Omental fat pad (tissue), 4 donors: ENCODE measurements at places on chromosomes 13 and 19. TPM values are rescaled to one million over a fixed set of nuclear protein-coding genes. Genes with fewer than 3 reads are reported as not detected.

- no peak for DNase-seq
These were observed 64.8 kb upstream of the GPR183 start for GRCh38 chr13:99371956-99372355.

DNA sequence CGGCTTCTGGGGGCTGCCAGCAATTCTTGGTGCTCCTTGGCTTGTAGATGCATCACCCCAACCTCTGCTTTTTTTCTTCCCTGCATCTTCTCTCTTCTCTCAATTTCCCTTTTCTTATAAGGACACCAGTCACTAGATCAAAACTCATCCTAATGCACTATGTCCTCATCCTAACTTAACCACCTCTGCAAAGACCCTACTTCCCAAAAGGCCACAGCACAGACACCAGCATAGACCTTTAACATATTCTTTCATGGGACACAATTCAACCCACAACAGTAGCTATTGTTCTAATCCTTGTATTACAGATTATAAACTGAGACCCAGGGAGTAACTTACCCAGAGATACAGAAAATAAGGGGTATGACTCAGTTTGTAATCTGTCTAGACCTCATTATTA is 47.0 kb downstream of the RUBCNL start:
- no peak for DNase-seq

GRCh38 chr13:83881917-83882605 is at the start of gene SLITRK1:
Gene SLITRK1 (minus strand): TSS chr13:83882474. CDS start chr13:83881507, 967 bp downstream.
- peak; percentile 38 for DNase-seq

DNA sequence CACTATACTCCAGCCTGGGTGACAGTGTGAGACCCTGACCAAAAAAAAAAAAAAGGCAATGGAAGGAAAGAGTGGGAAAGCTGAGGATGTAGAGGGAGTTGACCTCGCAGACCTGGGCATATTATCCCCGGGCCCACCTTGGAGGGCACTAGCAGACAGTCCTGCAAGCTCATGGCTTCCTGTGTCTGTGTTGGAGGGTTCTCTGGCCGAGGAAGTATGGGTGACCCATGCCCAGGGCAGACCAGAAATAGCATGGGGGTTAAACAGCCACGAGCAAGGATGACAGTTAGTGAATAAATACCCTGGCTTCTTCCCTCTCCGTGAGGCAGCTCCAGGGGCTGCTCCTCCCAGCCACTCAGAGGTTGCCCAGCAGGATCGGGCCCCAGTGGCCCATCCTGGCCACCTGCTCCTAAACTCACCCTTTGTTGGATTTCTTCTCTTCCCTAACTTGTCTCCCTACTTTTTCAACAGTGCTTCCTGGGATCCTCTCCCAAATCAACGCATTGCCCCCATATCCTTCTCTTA is 485.8 kb downstream of the ZNF536 start:
- no peak for DNase-seq

DNA sequence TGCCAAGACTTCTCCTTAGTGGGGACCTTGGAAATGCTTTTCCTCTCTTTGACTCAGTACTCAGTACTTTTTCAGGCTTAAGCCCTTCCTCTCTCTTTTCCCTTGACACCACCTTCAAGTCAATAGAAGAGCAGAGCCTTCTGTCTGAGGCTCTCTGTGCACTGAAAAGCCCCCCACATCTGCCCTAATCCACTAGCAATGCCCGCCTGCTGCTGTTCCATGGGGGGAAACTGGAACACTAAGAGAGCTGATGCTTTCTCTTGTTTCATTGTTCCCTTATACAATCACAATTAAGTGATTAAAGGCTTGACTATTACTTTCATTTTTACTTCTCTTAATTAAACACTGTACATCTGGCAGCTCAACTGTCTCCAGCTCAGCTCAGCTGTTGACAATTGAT is 254.5 kb downstream of the SLITRK6 start:
- no peak for DNase-seq

- DNase-seq = no peak
These were observed 11.5 kb downstream of the IGSF23 start for GRCh38 chr19:44624840-44625354.

GRCh38 chr13:52599037-52599847 is 43.0 kb upstream of the HNRNPA1L2 start:
- no peak for DNase-seq

- no peak for DNase-seq
These were observed 14.4 kb downstream of the CABP5 start for GRCh38 chr19:48029431-48029830.

- no peak for DNase-seq
These were observed 437.0 kb downstream of the SUCLA2 start for GRCh38 chr13:47564041-47564440.

GRCh38 chr13:30692113-30692512 is 43.2 kb upstream of the ALOX5AP start:
- no peak for DNase-seq

- DNase-seq = no peak
These were observed 29.0 kb upstream of the WASF3 start for GRCh38 chr13:26528527-26528926.

GRCh38 chr19:18322318-18322758 is 538 bp downstream of the LSM4 start:
- DNase-seq = no peak

DNA sequence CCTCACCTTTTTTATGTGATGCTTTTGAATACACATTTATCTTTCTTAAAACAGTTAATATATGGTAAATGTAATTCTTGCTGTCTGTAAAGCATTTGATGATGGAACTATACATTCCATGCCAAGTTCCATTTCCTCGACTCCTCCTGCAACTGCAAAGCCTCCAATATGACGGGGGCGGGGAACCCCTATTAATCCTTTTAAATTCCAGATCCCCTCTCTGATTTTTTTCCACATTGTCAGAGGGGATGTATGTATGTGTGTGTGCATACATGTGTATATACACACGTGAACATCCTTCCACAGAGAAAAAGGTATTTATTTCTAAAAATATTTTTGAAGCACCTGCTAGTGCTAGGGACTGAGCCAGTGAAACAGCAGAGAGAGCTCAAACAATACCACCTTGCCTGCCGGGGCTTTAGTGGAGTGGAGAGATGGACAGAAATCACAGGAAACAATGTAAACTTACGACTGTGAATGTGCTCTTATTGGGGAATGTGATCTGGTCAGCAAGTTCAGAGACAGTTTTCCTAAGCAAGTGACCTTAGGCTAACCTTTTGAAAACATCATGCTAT is 25.3 kb upstream of the MAB21L1 start:
- no peak for DNase-seq

DNA sequence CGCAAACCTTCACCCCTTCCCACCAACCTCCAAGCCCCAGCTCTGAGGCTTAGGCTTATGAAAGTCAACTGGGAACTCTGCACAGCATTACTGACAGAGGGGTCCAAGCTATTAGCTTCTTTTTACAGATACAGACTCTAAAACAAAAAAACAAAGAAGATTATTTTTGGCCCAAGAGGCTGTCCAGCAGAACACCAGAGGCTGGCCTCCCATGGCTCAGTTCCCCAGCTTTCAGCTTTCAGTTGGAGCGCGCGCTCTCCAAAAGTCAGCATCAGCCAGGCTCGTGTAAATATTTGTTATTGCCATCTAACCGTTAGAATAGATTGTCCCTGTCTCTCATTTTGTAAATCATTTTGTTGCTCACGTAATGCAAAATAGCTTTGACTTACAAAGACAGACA is 58.4 kb downstream of the ZIC5 start:
- DNase-seq = no peak

GRCh38 chr19:49809160-49809940 is 3.7 kb downstream of the FUZ start:
- DNase-seq = no peak

DNA sequence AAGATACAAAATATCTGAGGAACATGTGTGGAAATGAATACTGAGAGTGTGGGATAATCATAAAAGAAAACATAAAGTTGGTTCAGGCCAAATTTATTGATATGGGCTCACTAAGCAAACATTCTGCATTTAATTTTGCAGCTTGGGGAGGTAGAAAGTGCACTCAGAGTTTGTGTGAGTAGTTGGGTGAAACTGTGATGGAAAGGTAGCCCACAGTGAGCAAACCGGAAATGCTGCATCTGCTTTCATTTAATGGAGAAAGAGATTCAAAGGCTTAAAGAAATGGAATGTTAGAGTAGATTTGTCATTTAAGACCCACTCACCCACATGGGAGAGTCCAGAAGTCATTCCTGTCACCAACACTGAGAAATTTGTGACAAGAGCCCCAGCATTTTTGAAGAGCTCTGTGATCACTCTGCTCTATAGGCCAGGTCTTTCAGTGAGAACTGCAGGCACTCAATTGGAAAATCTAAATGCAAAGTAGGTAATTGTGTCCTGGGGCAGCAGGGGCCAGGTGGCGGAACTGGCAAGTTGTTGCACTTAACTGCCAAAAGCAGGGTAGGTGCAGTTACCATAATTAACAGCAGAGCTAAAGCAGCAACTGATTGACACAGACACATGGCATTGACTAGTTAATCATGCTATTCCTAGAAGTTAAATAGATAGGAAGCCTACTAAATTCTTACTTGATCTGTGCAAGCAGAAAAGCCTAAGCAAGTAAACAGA is 1228.3 kb upstream of the PCDH20 start:
- DNase-seq = no peak

GRCh38 chr19:28386066-28386465 is 826.9 kb downstream of the UQCRFS1 start:
- DNase-seq = no peak

GRCh38 chr19:4390567-4391305 is 9.6 kb downstream of the SH3GL1 start:
- no peak for DNase-seq

DNA sequence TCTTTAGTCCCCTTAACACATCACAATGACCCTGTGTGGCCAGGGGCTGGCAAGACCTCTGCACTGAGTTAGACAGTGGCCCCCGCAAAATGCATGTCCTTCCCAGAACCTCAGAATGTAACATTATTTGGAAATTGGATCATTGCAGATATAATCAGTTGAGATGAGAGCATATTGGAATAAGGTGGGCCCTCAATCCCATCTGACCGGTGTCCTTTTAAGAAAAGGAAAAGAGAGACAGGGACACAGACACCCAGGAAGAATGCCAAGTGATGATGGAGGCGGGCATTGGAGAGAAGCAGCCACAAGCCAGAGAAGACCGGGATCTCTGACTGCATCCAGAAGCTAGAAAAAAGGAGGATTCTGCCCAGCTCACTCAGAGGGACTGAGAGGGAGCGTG is 1.8 kb downstream of the FAM187B start:
- no peak for DNase-seq

DNA sequence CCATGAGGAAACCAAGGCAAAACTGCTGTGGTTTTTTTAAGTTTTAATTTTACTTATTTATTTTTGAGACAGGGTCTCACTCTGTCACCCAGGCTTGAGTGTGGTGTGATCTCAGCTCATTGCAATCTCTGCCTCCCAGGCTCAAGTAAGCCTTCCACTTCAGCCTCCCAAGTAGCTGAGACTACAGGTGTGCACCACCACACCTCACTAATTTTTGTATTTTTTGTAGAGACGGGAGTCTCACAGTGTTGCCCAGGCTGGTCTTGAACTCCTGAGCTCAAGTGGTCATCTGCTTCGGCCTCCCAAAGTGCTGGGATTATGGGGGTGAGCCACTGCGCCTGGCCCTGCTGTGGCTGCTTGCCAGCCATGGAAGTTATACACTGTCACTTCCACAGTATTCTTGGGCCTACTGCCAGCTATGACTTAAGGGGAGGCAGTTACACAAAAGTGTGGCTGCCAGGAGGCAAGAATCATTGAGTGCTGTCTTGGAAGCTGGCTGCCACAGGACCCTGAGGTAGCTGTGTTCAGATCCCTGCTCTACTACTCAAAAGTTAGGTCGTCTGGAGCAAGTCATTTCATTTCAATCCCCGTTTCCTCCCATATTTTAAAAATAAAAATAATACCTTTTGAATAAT is 12.7 kb downstream of the FARP1 start:
- DNase-seq = no peak

GRCh38 chr13:62483774-62484173 is 1068.1 kb upstream of the PCDH20 start:
- no peak for DNase-seq

- no peak for DNase-seq
These were observed 1.7 kb downstream of the FPR1 start for GRCh38 chr19:51749979-51750378.

DNA sequence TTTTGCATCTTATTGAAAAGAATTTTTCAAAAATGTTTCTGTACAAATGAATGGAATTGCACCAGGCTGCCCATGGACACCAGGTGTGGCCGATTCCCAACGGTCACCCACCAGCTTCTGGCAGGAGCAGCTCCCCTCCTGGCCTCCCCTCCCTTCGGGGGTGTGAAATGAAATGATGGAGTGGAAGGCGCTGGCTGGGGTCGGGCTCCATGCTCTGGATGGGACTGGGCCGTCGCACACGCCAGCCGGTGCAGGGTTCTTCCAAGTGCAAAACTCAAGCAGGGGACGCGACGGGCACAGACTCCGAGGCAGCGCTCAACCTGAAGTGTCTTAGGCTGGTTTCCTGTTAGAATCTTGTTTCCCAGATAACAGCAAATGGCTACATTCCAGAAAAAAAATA is 21.9 kb downstream of the C19orf44 start:
- no peak for DNase-seq

GRCh38 chr19:51799034-51799773 is 4.2 kb downstream of the FPR3 start:
- peak; percentile 58 for DNase-seq

GRCh38 chr19:48553676-48554384 is 1.9 kb downstream of the SULT2B1 start:
- no peak for DNase-seq

- DNase-seq = no peak
These were observed 9.8 kb downstream of the FUT6 start for GRCh38 chr19:5829567-5830310.

GRCh38 chr19:858868-859843 is at the start of gene CFD:
Gene CFD (plus strand): TSS chr19:859664. CDS start chr19:859690, 26 bp downstream.
- DNase-seq = no peak

Gene CBLC
- not detected for total RNA-seq

Gene ZNF540
- total RNA-seq = 1.6 TPM

Gene LIN7B
- total RNA-seq = not detected

Gene PSG3
- total RNA-seq = not detected

Gene TMEM59L
- total RNA-seq = not detected

Gene APOC1
- 18.6 TPM for total RNA-seq

Gene SLC17A7
- total RNA-seq = 0.48 TPM

Gene FCER2
- total RNA-seq = 1.8 TPM

Gene CALR3
- total RNA-seq = not detected

Gene SBSN
- 0.93 TPM for total RNA-seq

Gene THOP1
- 50.2 TPM for total RNA-seq

Gene KCNC3
- total RNA-seq = 0.32 TPM

Gene UPF3A
- 25.1 TPM for total RNA-seq

Gene FKRP
- total RNA-seq = 9.2 TPM
